ENCODE measurements at places on chromosomes 16 and 17.

DNA sequence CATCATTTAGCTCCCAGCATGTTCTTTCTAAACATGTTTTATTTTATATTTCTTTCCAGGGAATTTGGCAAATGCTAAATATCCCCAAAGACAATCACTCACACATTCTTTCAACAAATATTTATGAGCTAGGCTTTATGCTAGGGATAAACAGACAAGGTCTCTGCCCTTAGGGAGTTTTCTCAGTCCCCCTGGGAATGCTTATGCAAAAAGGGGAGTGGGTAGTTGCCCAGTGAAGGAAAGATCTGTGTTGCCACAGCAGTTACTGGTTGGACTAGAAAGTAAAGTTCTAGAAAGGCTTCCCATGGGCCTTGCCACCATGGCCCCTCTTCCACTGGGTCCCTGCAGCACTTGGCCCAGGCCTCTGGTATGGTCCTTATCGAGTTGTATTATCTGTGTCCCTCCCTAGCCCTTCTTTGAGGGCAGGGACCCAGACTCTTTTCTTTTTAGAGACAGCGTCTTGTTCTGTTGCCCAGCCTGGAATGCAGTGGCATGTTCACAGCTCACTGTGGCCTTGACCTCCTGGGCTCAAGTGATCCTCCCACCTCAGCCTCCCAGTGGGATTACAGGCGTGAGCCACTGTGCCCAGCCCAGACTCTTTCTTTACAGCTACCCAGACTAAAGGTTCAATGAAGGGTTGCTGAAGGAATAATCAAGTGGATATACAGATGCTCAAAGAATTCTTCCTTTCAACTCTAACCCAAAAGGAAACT lies 78.0 kb downstream of the YPEL2 start:
- no peak for DNase-seq

- DNase-seq = peak; percentile 21
Observed at GRCh38 chr17:7280519-7281073, 922 bp upstream of the SLC2A4 start.

GRCh38 chr16:61296814-61297213 lies 739.4 kb downstream of the CDH8 start:
- DNase-seq = no peak

- no peak for DNase-seq
Observed at GRCh38 chr17:44053125-44053872, 13.2 kb downstream of the LSM12 start.

GRCh38 chr16:88785106-88785924 lies at the start of gene PIEZO1:
Gene PIEZO1, minus strand, starts transcription at chr16:88785220. Its CDS starts 256 bp downstream, at chr16:88784964.
- DNase-seq = no peak

DNA sequence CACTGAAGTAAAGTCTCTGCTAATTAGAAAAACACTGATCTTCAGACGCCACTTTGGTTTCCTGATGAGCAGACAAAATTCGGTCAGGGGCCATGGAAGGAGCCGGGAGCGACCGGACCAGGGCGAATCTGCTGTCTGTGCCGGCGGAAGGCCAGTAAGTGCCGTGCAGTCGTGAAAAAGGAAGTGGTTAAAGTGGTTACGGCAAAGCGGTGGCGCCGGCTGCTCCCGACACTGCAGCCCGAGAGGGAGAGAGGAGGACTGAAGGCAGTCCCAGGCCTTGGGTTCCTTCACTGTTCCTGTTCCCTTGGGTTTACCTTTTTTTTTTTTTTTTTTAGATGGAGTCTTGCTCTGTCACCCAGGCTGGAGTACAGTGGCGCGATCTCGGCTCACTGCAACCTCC lies 17.3 kb upstream of the HEXD start:
- DNase-seq = no peak

DNA sequence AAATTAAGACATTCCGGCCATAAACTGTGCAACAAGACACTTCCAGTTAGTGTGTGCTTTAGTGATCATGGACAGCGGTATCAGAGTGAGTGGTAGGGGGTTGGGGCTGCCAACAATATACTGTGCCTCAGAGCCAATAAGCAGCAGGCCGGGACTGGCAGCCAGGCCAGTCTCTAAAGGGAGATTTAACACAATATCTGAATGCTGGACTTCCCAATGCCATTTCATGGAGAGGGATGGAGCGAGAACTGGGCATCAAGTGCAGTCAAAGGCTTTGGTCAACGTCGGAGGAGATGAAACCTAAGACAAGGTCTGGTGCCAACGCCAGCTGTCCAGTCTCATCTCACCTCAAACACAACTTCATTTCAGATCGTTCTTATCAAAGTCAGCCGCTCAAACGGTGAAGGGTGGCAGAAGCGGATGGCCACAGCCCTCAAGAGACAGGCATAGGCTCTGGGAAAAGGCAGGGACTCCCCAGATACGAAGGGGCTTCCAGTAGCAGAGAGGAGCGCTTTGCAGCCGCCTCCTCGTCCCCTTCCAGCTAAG lies 935 bp downstream of the USP32 start:
- DNase-seq = no peak

DNA sequence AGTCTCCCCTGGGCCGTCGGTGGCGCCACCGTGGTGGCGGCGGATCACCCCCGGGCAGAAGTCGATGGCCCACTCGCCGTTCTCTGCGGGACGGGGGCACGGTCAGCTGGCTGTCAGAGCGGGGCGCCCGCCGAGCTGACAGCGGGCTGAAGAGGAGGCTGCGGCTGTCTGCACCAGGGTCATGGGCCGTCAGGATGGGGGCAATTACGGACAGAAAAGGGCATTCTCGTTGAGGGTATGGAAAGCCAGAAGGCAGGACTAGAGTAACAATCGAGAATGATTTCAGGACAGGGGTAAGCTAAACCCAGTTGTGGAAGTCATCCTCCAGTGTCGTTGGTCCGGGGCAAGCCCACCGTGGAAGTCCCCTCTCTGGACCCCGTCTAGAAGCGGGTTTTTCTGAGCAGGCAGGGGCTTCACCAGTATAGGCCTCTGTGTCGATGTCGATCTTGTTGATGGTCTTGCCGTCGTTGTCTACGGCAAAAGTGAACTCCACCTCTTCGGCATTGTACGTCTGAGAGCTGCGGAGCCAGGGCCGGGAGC lies 1.7 kb downstream of the CHRNE start:
- no peak for DNase-seq

- DNase-seq = peak; percentile 33
Observed at GRCh38 chr17:29005936-29006511, at the start of gene SEZ6. Gene SEZ6, minus strand, starts transcription at chr17:29006033. Its CDS starts 164 bp downstream, at chr17:29005869.

DNA sequence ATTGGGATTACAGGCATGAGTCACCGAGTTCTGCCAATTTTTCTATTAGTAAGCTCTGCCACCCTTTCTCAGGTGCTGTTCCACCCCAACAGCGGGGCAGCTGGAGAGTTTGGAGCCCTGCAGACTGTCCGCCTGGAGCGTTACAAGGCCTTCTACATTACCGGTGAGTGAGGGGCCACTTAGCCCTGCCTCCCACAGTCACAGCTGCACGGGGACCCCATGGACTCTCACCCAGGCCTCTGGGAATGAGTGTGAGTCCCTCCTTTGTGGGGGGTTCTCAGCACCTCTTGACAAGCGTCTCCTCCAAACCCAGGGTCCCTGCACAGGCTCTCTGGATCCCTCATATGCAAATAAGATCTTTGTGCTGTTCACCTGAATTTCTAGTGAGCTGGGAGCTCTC lies 56.0 kb downstream of the WIPI1 start:
- DNase-seq = no peak

- DNase-seq = no peak
Observed at GRCh38 chr16:89598199-89598598, 15.2 kb upstream of the DPEP1 start.

GRCh38 chr17:76893623-76894334 lies 25.6 kb downstream of the MGAT5B start:
- DNase-seq = peak; percentile 38

DNA sequence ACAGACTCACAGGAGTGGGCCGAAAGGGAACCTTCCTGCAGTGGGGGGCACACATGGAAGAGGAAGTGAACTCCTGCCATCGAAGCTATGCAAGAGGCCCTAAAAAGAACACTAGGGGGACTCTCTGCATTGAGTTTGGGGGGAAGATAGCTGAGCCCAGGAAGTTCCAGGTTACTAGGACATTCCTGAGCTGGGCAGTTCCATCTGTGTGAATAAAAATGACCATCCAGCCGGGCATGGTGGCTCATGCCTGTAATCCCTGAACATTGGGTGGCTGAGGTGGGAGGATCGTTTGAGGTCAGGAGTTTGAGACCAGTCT lies 211.8 kb downstream of the ZNF423 start:
- no peak for DNase-seq

- no peak for DNase-seq
Observed at GRCh38 chr17:226108-227077, 44.9 kb upstream of the DOC2B start.

Data from NCI-H2107 (cell line).